ENCODE measurements at places on chromosomes 11 and 22. TPM values are rescaled to one million over a fixed set of nuclear protein-coding genes. Genes with fewer than 3 reads are reported as not detected.
A peak's percentile ranks its signal among the peaks of the same experiment; 100 is the strongest.

DNA sequence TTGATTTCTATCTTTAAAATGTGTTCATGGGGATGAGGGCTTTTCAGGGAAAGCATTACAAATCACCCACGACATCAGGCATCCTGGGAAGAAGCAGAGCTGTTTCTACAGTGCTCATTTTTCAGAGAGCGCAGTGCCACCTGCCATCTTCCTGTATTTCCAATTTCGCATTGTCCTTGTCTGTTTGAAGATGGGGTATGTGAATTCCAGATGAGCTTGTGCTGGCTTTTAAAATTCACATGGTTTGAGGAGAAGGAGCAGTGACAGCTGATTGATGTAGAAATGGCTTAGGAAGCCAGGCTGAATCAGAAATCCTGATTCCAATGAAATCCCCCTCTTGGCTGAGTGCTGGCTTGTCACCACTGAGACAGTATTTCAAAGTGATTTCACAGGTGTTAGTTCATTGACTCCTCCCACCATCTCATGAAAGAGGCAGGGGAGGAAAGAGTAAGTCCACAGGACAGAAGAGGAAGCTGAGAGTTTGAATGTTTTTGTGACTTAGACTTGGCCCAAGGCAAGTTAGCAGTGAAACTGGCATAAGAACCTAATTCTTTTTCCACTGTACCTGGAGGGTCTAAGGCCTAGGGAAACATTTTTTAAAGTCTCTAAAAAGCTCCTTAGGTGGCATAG is 344.6 kb upstream of the C11orf87 start:
- DNase-seq, result peak; percentile 4

DNA sequence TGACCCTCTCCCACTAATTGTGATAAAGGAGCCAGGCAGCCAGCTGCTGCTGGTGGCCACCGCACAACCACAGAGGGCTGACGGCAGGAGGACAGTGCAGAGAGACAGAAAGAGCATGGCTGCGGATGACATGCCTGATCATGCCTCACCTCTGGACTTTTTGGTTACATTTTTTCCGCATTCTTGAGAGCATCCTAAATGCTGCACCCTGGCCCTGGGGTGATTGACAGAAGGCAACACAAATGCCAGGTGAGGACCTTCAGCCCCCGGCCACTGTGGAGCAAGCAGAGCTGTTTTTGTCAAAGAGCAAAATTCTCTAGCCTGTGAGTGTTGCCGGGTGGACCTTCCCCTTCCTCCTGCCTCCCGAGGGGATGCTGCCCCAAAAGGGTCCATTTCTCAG is 78.5 kb downstream of the RPS6KA4 start:
- no peak for DNase-seq

- DNase-seq, result no peak
Measured at GRCh38 chr11:66986178-66986545, 11.1 kb downstream of the C11orf86 start.

- no peak for DNase-seq
Measured at GRCh38 chr11:92457250-92457649, 232.6 kb downstream of the FAT3 start.

Gene SAA4
- not detected for total RNA-seq

DNA sequence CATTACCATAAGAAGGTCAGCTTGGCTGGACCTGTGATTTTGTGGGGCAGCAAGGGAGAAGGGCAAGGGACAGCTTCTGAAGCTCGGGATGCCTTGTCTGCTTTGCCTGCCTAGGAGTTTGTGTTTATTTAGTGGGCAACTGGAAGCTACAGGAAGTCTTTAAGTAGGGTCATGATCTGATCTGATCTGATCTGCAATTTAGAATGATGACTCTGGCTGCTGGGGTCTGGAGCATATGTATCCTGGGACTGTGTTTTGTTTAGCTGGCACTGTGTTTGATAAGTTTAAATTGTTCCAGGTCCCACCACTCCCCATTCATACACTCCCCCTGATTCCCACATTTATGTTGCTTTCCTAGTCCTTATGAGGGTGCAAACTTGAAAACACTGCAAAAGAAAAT is 47.7 kb upstream of the HTATIP2 start:
- no peak for DNase-seq

DNA sequence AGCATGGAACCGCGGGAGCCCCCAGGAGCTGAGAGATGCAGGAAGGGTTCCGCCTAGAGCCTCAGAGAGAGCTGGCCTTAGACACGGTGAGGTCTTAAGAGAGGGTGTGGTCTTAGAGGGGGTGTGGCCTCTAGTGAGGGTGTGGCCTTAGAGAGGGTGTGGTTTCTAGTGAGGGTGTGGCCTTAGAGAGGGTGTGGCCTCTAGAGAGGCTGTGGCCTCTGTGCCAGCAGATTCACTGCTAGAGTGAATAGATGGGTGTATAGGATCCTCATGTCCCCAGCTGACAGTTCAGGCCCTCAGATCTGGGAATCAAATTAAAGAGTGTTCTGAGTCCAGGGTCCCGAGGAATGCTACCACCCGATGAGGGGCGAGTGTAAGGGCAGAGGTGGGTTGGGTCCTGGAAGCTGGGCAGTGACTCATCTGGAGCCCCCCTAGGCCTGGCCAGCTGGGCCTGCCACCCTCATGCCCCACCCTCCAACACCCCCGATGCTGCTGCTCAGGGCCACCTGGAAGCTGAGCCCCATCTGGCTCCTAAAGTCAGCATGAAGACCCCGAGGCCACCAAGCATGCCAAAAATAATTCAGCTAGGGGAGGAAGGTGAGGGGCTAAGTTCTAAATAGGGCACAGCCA is 49.5 kb downstream of the IGF2 start:
- peak; percentile 69 for DNase-seq

GRCh38 chr22:23749841-23750301 is 1.0 kb downstream of the ZNF70 start:
- no peak for DNase-seq

Gene UCP3
- 0.21 TPM for total RNA-seq

- DNase-seq, result peak; percentile 48
Measured at GRCh38 chr11:33172996-33173395, 11.7 kb upstream of the CSTF3 start.

DNA sequence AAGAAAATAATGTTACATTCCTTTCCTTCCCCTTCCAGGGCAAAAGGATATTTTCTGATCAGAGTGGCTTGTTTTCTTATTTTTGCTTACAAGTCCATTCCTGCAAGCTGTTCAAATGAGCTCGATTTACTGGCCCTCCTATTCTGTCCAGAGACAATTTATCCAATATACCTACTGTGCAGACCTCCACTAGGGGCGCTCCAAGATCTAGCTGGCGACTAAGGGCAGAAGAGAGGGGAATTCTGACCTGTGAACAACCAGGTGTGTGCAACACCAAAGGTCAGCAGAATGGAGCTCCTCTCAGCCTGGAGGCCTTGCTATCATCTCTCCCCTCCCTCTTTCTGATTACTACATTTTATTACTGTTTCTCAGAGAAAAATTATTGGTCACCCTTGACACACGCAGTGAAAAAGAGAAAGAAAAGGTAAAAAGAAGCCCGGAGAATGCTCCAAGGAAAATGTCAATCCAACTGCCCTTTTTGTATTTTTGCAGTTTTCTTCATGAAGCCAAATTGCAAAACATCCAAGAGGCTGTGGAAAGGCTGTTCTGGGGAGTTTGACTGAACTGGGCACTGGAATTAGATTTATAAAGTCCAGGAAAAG is 3.2 kb downstream of the SEZ6L start:
- peak; percentile 87 for DNase-seq

DNA sequence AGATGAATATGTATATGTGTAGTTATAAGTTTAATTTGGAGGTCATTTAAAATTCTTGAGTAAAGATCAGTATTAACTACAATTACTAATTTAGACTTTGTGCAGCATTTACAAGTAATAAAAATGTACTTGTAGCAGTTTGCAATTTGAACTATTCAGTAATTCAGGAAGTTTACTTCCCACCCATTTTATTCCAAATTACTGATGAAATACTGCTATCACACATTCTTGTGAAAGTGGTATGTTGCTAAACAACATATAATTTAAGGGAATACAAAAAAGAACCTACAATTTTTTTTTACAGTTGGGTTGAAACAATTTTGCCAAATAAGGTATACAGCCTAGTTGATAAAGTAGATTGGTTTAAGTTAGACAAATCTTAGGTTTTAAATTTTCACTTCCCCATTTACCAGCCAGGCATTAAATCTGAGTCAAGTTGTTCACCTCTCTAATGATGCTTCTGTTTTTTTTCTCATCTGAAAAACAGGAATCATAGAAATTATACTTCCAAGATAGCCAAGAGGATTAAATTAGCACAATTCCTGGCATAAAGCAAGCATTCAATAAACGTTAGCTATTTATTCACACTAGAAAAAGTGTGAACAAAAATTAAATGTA is 45.3 kb downstream of the ZBTB44 start:
- no peak for DNase-seq

Gene RFPL1
- total RNA-seq, result not detected

Gene OR8D1
- not detected for total RNA-seq

DNA sequence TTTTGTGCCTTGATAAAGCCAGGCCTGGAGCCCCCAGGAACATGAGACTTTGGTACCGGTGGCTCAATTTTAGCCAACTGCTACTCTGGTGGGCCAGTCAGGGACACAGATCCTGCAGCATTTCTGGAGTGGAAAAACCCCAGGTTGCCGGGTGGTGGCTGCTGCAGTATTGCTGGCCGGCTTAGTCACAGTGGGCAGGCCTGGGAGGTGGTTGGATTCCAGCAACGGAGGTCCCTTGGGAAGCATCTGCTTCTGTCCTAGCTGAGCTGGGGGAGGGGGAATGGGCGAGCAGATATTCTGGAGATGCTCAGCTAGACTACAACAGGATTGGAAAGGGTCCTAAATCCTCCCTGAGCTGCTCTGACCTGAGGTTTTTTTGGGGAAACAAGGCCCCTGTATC is 31.6 kb upstream of the ACCSL start:
- no peak for DNase-seq

DNA sequence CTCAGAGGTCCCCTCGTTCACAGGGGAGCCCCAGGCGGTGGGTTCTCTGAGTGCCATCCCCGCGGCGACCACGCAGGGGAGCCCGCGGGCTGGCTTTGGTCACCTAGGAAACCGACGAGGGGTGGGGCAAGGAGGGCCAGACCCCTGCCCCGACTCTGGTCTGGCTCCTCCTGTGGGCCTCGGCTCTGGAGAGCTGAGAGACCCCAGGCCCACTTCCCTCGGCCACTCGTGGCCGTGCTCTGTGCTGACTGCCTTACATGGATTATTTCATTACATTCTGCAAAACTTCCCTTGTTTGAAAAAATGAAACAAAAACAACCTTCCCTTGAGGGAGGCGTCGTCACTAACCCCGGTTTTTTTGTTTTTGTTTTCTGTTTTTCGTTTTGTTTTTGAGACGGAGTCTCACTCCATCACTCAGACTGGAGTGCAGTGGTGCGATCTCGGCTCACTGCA is 15.1 kb upstream of the CYTH4 start:
- DNase-seq, result peak; percentile 84

DNA sequence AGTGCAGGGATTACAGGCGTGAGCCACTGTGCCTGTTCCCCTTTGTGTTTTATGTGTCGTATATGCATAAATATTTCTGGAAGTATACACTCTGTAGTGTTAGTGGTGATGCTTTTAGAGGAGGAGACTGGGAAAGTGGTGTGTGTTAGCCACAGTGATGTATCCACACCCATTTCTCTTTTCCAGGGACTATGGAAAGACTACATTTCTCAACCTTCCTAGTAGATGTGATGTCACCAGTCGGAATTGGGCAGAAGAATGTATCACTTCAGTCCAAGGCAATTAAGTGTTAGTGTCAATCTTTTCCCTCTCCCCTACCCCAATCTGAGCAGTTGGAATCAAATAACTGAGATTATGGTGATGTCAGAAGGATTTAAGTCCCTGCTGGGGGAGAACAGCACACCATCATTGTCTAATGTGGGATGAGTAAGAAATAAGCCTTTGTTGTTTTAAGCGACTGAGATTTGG is 5.8 kb upstream of the ATG16L2 start:
- DNase-seq, result no peak

Gene GDPD4
- total RNA-seq, result not detected

Gene SLC22A8
- not detected for total RNA-seq

GRCh38 chr11:123055191-123055901 is 6.6 kb downstream of the HSPA8 start:
- DNase-seq, result no peak

- no peak for DNase-seq
Measured at GRCh38 chr11:24615451-24616160, 118.8 kb downstream of the LUZP2 start.

DNA sequence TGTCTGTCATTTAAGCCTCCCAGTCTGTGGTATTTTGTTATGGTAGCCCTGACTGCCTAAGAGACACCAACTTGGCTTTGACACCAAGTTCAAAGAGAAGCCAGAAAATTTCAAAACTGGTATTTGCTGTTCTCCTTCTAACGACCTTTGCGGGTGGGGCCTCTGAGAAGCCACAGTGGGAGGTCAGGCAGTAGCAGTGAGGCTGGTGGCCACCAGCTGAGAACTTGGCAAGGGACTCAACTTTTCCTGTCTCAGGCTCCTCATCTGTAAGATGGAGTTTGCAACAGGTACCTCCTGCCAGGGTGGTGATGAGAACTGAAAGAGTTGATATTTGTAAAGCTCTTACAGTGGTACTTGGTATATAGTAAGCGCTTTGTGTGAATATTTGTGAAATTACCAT is 183.4 kb downstream of the BCR start:
- DNase-seq, result no peak

Gene TMEM45B
- total RNA-seq, result 0.38 TPM

GRCh38 chr11:103898065-103898464 is 138.4 kb upstream of the DDI1 start:
- no peak for DNase-seq

DNA sequence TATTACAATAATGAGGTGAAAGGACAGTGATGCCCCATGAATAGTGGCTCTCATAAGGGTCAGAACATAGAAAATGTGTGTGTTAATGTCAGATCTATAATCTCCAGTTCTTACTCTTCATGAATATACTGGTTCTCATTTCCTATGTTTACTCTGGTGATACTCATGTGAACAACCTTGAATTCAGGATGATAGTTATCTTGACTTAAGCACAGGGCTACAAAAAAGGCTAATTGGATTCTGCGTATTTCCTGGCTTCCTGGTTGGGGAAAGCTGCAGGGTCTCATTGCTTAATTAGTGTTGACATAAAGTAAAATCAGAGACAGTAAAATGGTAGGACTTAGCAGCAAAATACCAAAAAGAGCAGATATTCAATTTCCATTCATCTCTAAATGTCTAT is 1316.8 kb upstream of the RAG2 start:
- no peak for DNase-seq

- DNase-seq, result no peak
Measured at GRCh38 chr11:83680321-83680720, 394.2 kb upstream of the CCDC90B start.

DNA sequence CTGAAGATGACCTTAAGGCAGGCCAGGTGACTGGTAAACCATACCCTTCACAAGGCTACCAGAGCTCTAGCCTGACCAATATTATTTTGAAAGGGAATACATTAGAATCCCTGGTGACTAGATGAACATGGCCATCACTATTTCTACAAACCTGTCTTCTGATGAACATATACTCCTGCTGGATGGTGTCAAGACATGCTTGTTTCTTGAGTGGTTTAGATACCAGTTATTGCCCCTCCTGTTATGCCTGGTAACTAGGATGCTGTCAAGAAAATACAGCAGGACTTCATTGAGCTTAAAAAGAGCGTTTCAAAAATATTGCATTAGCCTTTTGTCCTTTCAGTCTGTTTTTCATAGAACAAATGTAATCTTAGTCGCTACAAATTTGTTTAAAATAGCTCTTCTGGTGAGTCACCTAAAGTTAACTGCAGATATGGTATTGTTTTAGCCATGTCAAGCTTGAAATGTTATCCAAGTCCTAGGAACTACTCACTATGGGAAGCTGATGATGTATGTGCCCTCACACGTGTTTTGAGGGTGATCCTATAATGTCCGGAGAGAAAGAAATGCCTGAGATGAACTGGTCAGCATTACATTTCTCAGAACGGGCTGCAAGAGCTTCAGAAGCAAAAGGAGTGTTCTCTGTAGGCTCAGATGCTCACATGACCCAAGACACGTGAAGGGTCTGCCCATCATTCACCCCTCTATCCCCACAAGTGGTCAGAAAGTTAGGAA is 20.6 kb downstream of the ADM start:
- DNase-seq, result no peak

Gene POLDIP3
- 49.0 TPM for total RNA-seq

Data from GM23338 (cell line).